ENCODE measurements at places on chromosomes 5 and 9. TPM values are rescaled to one million over a fixed set of nuclear protein-coding genes. Genes with fewer than 3 reads are reported as not detected.

The CD14 gene
- 0.97 TPM for total RNA-seq

The FLT4 gene
- under 0.01 TPM for total RNA-seq

The ANGPTL2 gene
- 19.9 TPM for total RNA-seq

The IGIP gene
- total RNA-seq = 7.8 TPM

The TLR4 gene
- 18.1 TPM for total RNA-seq

The C9orf40 gene
- 8.6 TPM for total RNA-seq
